ENCODE measurements at places on chromosomes 3 and 15. TPM values are rescaled to one million over a fixed set of nuclear protein-coding genes. Genes with fewer than 3 reads are reported as not detected.
A peak's percentile ranks its signal among the peaks of the same experiment; 100 is the strongest.

EDC3 gene
- total RNA-seq, result 21.6 TPM

SLC15A2 gene
- 2.5 TPM for total RNA-seq

- DNase-seq, result no peak
Measured at GRCh38 chr3:126077754-126078153, 6.2 kb downstream of the SLC41A3 start.

NECTIN3 gene
- total RNA-seq, result 47.3 TPM

CD200R1 gene
- 0.49 TPM for total RNA-seq

WWTR1 gene
- total RNA-seq, result 27.2 TPM

NRG4 gene
- total RNA-seq, result 4.0 TPM

- DNase-seq, result no peak
Measured at GRCh38 chr3:183779896-183780465, 45.4 kb downstream of the MAP6D1 start.

DNA sequence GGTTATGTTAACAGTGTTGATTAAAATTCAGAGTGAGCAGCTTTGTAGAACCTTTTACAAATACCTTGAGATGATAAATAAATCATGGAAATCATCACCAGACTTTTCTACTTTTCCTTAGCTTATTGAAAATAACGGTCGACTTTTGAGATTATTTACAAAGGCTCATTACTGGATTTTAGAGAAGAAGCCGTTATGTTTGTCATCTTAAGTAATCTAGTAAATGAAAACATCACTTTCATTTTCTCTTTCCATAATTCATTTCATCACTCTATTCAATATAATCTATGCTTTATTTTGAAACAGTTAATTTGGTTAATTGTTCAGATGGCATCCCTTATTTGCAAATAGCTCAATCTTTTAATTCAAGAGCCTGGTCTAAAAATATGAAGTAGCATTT is 3.6 kb downstream of the PLCL2 start:
- DNase-seq, result no peak

- peak; percentile 59 for DNase-seq
Measured at GRCh38 chr3:32177702-32178198, 60.7 kb upstream of the CMTM8 start.

ANKUB1 gene
- total RNA-seq, result not detected

CEMIP gene
- 1.1 TPM for total RNA-seq

- no peak for DNase-seq
Measured at GRCh38 chr3:193827040-193827669, 234.1 kb downstream of the OPA1 start.

PRSS50 gene
- total RNA-seq, result not detected

DNA sequence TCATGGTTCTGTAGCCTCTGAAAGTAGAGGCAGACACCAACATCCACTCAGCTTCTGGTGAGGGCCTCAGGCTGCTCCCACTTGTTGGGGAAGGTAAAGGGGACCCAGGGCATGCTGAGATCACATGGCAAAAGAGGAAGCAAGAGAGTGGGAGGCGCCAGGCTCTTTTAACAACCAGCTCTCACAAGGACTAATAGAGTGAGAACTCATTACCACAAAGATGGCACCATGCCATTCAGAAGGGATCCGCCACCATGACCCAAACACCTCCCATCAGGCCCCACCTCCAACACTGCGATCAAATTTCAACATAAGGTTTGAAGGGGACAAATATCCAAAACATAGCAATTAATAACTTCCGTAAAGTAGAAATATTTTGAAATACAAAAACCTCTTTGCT is 192.3 kb downstream of the OCA2 start:
- no peak for DNase-seq

GRCh38 chr3:149990423-149990948 is 19.8 kb upstream of the PFN2 start:
- DNase-seq, result no peak

FGD5 gene
- 9.8 TPM for total RNA-seq

DNA sequence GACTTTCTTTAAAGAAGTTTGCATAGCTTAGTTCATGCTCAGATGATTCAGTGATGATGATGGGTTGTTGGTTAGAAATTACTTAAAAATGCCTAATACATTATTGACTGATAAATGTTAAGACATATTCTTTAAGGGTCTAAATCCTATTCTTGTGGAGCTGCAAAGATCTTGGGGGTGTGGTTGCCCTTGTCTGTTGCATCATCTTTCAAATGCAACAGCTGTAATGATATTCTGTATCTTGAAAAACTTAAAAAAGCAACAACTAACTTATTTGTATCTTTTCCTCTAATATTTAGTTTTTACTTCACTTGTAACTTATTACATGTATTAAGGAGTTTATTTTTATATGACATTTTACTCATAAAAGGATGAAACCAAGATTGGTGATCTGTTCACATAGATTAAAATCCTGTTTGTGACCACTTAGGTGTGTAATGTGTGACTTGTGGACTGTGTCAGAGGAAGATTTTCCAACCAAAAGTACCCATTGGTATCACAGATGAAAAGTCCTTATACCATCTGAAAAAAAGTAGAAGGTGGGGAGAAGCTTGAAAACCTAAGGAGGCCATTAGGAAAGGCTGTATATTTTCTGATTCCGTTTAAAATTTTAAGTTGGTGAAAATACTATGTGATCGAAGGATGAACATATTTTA is 142.8 kb downstream of the IGF1R start:
- DNase-seq, result no peak
